ENCODE measurements at places on chromosomes 3 and 15.
A peak's percentile ranks its signal among the peaks of the same experiment; 100 is the strongest.

DNA sequence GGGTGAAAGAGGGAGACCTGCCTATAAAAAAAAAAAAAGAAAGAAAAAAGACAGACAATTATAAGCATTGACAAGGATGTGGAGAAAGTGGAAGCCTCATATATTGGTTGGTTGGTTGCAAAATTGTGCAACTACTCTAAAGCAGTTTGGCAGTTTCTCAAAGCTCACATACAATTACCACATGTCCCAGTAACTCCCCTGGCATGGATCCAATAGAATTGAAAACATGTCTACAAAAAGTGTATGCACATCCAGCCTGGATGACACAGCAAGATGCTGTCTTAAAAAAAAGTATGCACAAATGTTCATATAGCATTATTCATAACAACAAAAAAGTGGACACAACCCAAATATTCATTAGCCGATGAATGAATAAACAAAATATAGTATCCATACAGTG, 19.5 kb downstream of the SETMAR start:
- DNase-seq = no peak

GRCh38 chr3:145865399-145866018, 295.5 kb downstream of the PLOD2 start:
- DNase-seq = peak; percentile 42

DNA sequence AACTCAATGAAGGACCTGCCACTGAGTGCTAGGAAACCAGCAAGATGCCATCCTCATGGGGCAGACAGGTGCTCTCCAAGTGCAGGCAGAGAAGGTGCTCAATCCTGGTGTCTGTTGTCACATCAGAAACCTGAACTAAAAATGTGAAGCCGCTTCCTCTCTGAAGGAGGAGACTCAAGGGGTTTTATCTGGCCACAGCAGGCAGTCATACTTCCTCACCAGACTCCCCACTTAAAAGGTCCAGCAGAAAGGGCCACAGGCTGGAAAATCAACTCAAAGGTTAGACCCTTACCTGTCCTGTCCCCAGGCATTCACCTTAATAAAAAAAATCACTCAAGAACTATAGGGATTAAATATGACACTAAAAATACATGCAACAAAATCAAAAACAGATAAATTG, 4.8 kb downstream of the CCDC12 start:
- DNase-seq = no peak

DNA sequence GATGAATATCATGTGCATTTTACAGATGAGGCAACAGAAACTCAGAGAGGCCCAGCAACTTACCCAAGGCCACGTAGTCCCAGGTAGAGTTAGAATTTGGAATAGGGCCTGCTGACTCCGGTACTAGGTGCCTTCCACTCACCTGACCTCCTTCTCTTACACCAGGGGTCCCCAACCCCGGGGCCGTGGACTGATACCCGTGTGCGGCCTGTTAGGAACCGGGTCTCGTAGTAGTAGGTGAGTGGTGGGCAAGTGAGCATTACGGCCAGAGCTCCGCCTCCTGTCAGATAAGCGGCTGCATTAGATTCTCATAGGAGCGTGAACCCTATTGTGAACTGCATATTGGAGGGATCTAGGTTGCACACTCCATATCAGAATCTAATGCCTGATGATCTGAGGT, 64.8 kb downstream of the SMAD3 start:
- no peak for DNase-seq

- DNase-seq = no peak
These were observed 630.8 kb upstream of the KCNMB2 start for GRCh38 chr3:177905173-177906125.

DNA sequence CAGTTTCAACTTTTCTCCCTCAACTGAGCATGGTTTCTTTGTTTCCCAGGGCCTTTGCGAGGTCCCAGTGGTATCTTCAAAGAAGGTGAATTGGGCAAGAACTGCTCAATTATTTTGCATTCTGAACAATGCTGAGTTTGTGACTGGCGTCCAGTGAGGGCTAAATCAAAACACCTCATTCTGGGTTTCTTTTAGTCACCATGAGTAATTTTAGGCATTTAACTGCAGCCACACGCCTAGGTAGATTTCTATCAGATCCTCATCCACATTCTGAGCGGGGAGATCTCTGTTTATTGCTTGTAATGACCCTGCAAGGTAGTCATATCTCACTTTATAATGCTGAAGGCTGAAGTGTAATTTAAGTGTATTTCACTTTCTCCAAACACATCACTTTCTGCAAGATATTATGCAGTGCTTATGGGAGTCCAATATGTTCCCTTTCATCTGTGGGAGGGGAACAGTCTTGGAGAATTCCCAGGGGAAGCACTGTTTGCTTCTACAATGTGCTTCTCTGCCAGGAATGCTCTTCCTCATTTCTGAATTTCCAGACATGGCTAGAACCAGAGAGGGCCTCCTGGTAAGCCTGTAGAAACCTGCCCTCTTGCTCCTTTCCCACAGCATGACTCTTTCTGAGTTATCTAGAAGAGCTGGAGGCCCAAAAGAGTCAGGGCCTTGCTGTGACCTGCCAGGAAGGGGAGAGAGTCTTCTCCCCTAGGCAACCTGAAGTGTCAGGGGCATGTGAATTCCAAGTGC, 91.7 kb downstream of the FRMD4B start:
- peak; percentile 68 for DNase-seq

DNA sequence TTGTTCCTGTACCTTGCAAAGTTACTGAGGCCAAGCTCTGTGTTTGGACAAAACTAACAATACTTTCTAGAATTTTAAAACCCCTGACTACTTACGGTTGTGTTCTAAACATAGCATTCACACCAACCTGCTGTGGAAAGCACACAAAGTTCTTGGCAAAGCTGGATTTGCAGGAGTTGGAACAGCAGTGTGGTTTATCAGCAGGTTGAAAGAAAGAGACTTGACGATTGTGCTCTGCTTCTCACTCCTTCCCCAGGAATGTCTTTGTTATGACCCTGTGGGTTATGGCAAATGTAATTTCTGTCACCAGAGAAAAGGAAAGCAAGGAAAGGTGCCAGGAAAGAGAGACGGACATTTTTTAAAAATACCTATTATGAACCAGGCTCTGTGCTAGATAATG, 165.5 kb upstream of the TGFBR2 start:
- no peak for DNase-seq

Measured in COLO829 (cell line).